ENCODE measurements at places on chromosomes 12 and 14. TPM values are rescaled to one million over a fixed set of nuclear protein-coding genes. Genes with fewer than 3 reads are reported as not detected.
A peak's percentile ranks its signal among the peaks of the same experiment; 100 is the strongest.

GRCh38 chr12:114562654-114563053 is 121.3 kb downstream of the TBX3 start:
- peaks cover 3% of the 10 kb centered on the region for H3K27me3 ChIP-seq
- no peaks in the 10 kb centered on the region for H3K4me1 ChIP-seq
- no peaks in the 10 kb centered on the region for H3K36me3 ChIP-seq
- no peak overlapping the region for H3K4me3 ChIP-seq
- H3K27ac ChIP-seq, result no peak overlapping the region
- no peak for DNase-seq

GRCh38 chr12:106861984-106862916 is 87.8 kb downstream of the RIC8B start:
- no peak overlapping the region for H3K4me3 ChIP-seq
- H3K27me3 ChIP-seq, result no peaks in the 10 kb centered on the region
- H3K27ac ChIP-seq, result no peak overlapping the region
- DNase-seq, result no peak

GRCh38 chr12:46843811-46844210 is 18.0 kb upstream of the SLC38A4 start:
- no peak overlapping the region for H3K27ac ChIP-seq
- H3K27me3 ChIP-seq, result peaks cover 11% of the 10 kb centered on the region
- H3K4me1 ChIP-seq, result no peaks in the 10 kb centered on the region
- no peak for DNase-seq
- H3K36me3 ChIP-seq, result no peaks in the 10 kb centered on the region
- H3K4me3 ChIP-seq, result no peak overlapping the region

DNA sequence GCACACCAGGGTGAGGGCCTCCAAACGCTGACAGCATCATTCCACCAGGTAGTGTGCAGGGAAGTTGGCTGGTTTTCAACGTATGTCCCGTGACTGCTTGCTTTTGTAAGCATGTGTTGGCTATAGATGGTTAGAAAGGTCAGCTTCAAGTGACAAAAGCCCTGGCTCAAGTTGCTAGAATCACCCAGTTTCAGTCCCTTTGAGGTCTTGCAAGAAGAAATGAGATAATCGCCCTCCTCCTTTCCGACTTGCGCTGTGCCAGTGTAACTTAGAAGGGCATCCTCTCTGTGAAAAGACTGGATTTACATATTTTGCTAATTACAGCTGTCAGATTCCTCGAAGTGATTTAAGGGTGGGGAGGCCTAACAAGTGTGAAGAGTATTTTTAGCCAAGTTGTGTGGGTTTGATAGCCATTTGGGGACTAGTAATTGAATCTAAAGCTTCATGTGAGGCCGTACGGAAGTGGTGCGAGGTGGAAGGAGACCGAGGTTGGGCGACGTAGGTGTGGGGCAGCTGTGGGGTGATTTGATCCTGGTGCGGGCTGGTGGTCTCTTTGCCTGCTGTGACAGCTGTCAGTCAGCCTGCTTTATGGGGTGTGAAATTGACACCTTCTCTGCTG is 94.7 kb downstream of the CHST11 start:
- peaks cover 2% of the 10 kb centered on the region for H3K36me3 ChIP-seq
- H3K4me3 ChIP-seq, result no peak overlapping the region
- no peaks in the 10 kb centered on the region for H3K27me3 ChIP-seq
- H3K4me1 ChIP-seq, result peaks cover 30% of the 10 kb centered on the region
- H3K27ac ChIP-seq, result no peak overlapping the region

- H3K27ac ChIP-seq, result no peak overlapping the region
- peaks cover 9% of the 10 kb centered on the region for H3K4me1 ChIP-seq
- no peak for DNase-seq
- H3K4me3 ChIP-seq, result no peak overlapping the region
- H3K36me3 ChIP-seq, result no peaks in the 10 kb centered on the region
These were observed 2.3 kb downstream of the TBX5 start for GRCh38 chr12:114403690-114404066.

- H3K27me3 ChIP-seq, result no peaks in the 10 kb centered on the region
- H3K4me1 ChIP-seq, result peaks cover 36% of the 10 kb centered on the region
- H3K27ac ChIP-seq, result peak overlapping the region; percentile 90
- DNase-seq, result peak; percentile 38
- peaks cover 5% of the 10 kb centered on the region for H3K36me3 ChIP-seq
- H3K4me3 ChIP-seq, result peak overlapping the region; percentile 93
These were observed 1.4 kb downstream of the ETNK1 start for GRCh38 chr12:22626406-22626805.

- no peak for DNase-seq
- no peaks in the 10 kb centered on the region for H3K4me1 ChIP-seq
- no peaks in the 10 kb centered on the region for H3K36me3 ChIP-seq
- H3K27me3 ChIP-seq, result no peaks in the 10 kb centered on the region
- H3K4me3 ChIP-seq, result no peak overlapping the region
- no peak overlapping the region for H3K27ac ChIP-seq
These were observed 73.4 kb upstream of the EEA1 start for GRCh38 chr12:93002293-93003054.

RPL41 gene
- total RNA-seq, result 6,299 TPM

DNA sequence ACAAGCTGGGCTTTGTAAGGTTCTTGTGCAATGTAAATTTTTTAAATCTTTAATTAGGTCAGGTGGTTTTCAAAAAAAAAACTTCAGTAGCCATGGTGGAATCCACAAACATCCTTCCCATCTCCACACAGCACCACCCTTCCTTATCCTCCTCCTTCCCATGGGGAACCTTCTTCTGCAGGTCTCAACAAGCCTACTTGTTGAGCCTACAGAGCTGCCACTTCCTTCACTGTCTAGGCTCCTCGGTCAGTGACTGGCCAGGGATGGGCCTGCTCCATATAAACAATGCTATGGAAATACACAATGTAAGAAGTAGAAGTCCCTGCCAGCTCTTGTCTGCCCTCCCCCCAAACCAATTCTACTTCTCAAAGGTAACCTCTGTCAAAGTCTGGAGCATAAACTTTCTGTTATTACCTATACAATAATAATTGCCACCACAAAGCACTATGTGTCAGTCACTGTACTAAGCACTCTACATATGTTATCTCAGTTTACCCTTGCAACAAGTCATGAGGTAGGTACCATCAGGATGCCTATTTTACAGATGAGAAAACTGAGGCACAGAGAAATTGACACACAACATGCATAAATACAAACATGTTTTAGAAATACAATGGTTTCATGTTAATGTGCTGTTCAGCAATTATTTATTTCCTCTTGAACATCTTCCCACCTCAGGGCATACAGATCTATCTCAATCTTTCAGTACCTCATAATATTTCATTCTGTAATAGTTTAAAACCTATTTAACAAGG is 17.4 kb downstream of the LIMA1 start:
- H3K36me3 ChIP-seq, result no peaks in the 10 kb centered on the region
- H3K4me1 ChIP-seq, result no peaks in the 10 kb centered on the region
- no peaks in the 10 kb centered on the region for H3K27me3 ChIP-seq
- H3K4me3 ChIP-seq, result no peak overlapping the region
- DNase-seq, result no peak

INHBE gene
- total RNA-seq, result 1.0 TPM

ZNF641 gene
- total RNA-seq, result 3.5 TPM

DNA sequence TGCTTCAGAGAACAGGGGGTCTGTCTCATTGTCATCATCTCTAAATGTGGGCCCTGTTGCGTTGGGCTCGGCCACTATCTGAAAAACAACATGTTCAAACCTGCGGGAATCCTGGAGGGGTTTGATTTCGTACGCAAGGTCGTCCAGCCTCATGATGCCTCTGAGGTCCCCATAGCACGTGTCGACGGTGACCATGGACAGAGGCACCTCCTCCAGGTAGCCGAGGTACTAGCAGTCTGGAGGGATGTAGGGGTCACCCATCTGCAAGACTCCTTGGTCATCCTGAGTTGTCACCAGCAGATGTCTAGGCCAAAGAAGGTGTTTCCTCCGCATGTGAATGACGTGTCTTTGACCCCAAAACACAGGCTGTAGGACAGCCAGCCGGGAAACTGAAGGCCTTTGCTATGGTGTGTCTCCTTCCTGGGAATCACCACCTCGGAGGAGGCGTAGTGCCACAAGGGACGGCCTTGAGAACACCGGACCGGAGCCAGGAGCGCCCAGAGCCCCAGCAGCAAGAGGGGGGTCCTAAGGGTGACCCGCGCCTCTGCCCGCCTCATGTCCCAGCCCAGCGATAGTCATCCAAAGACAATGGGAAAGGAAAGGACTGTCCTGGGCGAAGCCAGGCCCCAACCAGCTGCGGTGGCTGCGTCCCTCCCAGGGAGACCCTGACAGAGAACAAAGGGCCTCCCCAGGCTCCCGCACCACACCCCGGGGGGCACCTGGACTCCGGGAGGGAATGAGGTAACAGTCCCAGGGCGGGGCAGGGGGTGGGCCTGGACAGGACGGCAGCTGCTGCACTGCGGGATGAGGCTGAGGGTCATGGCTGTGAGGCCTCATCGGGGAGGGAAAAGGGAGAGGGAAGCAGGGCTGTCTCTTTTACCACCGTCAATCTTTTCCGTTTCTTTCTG is 445.5 kb downstream of the TMEM121 start:
- no peak overlapping the region for H3K27ac ChIP-seq
- no peaks in the 10 kb centered on the region for H3K36me3 ChIP-seq
- H3K27me3 ChIP-seq, result no peaks in the 10 kb centered on the region
- H3K4me1 ChIP-seq, result peaks cover 2% of the 10 kb centered on the region
- no peak overlapping the region for H3K4me3 ChIP-seq

CIT gene
- 78.8 TPM for total RNA-seq

DNA sequence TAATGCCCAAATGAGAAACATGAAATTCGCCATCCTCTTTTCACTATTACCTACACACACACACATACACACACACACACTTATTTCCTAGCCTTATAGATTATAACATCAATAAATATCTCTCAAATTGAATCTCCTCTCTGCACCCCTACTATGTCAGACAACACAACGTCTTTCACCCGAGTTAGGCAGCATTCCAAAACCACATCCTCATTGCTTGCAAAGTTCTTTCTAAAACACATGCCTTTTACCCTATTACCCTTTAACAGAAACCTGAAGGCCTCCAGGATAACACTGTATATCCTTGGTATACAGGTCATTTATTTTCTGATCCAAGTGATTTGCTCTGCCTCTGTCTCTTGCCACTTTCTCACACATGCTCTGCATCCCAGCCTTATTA is 56.3 kb downstream of the KCNH5 start:
- H3K36me3 ChIP-seq, result no peaks in the 10 kb centered on the region
- no peaks in the 10 kb centered on the region for H3K4me1 ChIP-seq
- no peak overlapping the region for H3K4me3 ChIP-seq
- DNase-seq, result no peak

GRCh38 chr12:22101749-22102243 is 55.8 kb downstream of the CMAS start:
- peaks cover 14% of the 10 kb centered on the region for H3K4me1 ChIP-seq
- DNase-seq, result peak; percentile 71
- H3K27me3 ChIP-seq, result no peaks in the 10 kb centered on the region
- H3K4me3 ChIP-seq, result no peak overlapping the region
- no peaks in the 10 kb centered on the region for H3K36me3 ChIP-seq

DNA sequence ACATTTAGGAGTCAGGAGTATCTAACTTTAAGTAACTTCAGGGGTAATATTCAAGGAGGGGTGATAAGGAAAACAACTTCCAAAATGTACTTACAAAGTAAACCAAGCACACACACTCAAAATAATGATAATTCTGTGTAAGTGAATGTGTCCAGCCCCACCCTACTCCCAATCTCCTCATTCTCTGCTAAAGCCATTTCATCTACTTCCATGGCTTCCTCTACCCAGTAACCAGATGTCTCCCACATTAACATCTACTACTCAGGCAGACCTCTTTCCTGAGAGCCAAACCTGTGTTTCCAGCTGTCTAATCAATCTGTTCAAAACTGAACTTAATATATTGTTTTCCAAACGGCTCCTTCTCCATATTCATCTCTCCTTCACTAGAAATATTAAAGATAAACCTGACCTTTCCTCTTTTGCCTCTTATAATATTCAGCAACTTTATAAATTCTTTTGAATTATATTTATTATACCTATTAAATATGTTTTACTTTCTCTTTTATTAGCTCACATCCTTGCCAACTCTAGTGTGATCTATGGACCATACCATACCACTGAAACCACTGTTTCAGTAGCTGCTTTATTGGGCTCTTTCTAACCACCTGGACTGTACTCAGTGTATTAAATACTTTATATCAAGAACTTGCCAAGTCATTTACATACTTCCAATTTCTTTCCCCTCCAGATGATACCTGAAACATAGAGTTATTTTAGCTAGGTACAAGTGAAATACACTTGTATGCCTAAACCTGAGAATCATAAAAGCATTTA is 170.7 kb downstream of the PPFIA2 start:
- DNase-seq, result no peak
- no peaks in the 10 kb centered on the region for H3K4me1 ChIP-seq
- peaks cover 3% of the 10 kb centered on the region for H3K27me3 ChIP-seq
- H3K36me3 ChIP-seq, result no peaks in the 10 kb centered on the region

WNT5B gene
- not detected for total RNA-seq

CD27 gene
- 48.1 TPM for total RNA-seq

GRCh38 chr12:121626853-121627640 is 717 bp downstream of the ORAI1 start:
- peaks cover 27% of the 10 kb centered on the region for H3K36me3 ChIP-seq
- peak overlapping the region; percentile 98 for H3K27ac ChIP-seq
- DNase-seq, result peak; percentile 90
- no peaks in the 10 kb centered on the region for H3K27me3 ChIP-seq
- peaks cover 45% of the 10 kb centered on the region for H3K4me1 ChIP-seq

APPL2 gene
- 12.7 TPM for total RNA-seq

SERPINA6 gene
- not detected for total RNA-seq

GRCh38 chr14:30348445-30348844 is 210.5 kb upstream of the G2E3 start:
- H3K4me1 ChIP-seq, result no peaks in the 10 kb centered on the region
- no peak overlapping the region for H3K27ac ChIP-seq
- H3K27me3 ChIP-seq, result peaks cover 6% of the 10 kb centered on the region
- H3K36me3 ChIP-seq, result no peaks in the 10 kb centered on the region
- H3K4me3 ChIP-seq, result no peak overlapping the region
- DNase-seq, result no peak

DNA sequence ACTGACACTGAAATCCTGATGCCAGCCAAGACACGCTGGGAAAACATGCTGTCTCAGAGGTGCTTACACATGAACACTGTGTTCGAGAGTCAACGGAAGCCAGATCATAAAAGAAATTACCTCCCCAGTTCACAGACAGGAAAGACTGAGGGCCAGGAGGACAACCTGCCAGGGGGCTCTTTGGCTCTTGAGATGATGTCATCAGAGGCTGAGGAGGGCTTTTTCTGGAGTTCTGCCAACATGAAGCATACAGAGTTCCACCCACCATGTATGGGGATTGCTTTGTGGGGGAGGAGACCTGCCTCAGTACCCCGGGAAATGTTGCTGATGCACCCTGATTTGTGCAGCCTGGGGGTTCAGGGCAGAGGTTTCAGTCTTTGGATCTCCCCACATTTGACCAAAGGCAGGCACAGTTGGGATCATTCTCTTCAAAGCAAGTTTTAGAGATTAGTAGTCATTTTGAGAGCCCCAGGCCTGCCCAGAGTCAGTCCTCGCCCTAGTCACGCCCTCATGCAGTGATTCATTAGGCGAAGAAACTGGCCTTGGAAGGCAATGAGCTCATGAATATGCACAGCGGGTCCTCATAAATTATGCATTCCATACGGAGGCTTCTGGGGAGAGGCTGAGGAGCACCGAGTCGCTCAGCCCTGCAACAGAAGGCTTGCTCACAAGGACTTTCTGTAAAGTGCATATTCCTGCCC is 34.9 kb upstream of the EML1 start:
- H3K4me1 ChIP-seq, result peaks cover 5% of the 10 kb centered on the region
- no peak for DNase-seq
- H3K4me3 ChIP-seq, result no peak overlapping the region
- no peak overlapping the region for H3K27ac ChIP-seq
- peaks cover 14% of the 10 kb centered on the region for H3K27me3 ChIP-seq

GRCh38 chr12:50778663-50779590 is 15.0 kb downstream of the ATF1 start:
- H3K36me3 ChIP-seq, result peaks cover 5% of the 10 kb centered on the region
- H3K4me3 ChIP-seq, result no peak overlapping the region
- no peaks in the 10 kb centered on the region for H3K27me3 ChIP-seq
- H3K4me1 ChIP-seq, result peaks cover 26% of the 10 kb centered on the region
- no peak overlapping the region for H3K27ac ChIP-seq

TRIM9 gene
- total RNA-seq, result 0.76 TPM
